ENCODE measurements at places on chromosomes 11 and 22.

- DNase-seq, result no peak
Observed at GRCh38 chr11:35585416-35585815, 32.8 kb upstream of the FJX1 start.

DNA sequence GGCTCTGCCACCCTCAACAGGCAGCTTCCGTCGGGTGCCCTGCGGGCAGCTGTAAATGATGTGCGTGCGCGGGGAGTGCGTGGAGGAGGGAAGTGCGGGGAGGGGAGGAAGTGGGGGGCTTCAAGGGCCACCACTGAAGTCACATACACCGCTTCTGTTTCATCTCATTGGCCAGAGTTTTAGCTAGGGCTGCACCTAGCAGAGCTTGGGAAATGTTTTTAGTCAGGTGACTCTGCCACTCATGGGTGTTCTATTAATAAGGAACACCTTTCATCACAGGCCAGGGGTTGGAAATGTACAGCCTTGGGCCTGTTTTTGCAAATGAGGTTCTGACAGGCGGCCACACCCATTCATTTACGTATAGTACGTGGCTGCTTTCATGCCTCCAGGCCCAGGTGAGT, 14.6 kb downstream of the FAM118A start:
- DNase-seq, result no peak

- no peak for DNase-seq
Observed at GRCh38 chr22:41596776-41597634, 7.4 kb upstream of the PMM1 start.

DNA sequence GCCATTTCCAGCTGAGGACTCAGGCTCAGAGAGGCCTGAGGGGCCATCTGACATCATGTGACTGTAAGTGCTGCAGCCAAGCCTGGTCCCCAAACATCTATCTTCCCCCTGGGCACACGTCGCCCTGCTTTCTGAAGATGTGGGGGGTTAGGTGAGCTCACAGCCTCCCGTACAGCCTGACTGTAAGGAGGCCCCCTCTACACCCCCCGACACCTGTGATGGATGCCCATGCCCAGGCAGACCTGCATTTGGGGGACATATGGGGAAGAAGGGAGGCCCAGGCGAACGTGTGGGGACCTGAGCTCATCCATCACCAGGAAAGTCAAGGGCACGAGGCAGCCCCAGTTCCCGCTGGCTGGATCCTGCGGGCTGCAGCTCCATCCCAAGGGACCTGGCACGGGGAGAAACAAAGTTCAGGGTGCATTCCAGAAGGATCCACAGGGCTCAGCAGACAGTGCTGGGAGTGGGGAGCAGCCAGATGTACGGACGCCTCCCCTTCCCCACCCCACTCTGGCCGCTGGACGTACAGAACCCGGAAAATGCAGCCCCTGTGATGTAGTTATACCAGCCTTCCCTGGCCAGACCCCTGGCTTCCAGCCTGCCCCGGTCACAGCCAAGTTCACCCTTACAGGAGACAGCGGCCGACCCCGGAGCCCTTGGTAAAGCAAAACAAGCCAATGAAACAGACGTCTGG, 1431.4 kb downstream of the BRD1 start:
- DNase-seq, result no peak

- no peak for DNase-seq
Observed at GRCh38 chr22:45376703-45377102, 36.7 kb downstream of the SMC1B start.

GRCh38 chr11:77278595-77279506, 22.6 kb downstream of the GDPD4 start:
- no peak for DNase-seq

GRCh38 chr11:22465620-22466019, 127.4 kb downstream of the SLC17A6 start:
- DNase-seq, result no peak

DNA sequence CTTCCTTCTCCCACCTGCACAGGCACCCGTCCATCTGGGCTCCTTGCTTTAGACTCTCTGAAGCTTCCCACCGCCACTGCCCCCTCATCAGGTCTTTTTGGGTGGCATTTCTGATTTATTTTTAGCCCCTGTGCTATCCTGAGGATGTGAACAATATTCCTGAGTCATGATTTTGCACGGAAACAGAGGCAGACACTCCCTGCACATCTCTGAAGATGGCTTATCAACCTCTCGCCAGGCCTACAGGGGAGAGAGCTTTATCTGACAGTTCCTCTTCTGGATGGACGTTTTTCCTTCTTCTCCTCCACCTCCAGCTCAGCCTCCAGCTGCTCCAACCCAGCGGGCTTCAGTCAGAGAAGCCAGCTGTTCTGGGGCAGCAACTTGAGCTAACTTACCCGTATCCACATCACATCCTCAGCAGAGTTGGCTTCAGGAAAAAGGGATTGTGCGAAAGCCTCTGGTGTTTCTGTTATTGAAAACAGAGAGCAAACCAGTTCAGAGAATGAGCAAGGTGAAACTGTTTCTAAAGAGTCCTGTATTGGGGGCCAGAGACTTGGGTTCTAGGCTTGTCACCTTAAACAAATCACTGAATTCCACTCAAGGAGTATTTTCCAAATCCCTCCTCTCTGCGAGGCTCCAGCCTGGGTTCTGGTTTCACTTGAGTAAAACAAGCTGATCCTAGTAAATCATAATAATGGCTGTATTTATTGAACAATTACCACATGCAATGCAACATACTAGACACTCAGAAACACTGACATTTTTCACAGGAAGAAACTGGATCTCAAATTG, 33.1 kb upstream of the ETS1 start:
- DNase-seq, result no peak

GRCh38 chr11:22666688-22667439, 453 bp downstream of the GAS2 start:
- DNase-seq, result no peak

- no peak for DNase-seq
Observed at GRCh38 chr11:45298718-45299117, 12.6 kb upstream of the SYT13 start.

GRCh38 chr11:19772480-19772879, 59.8 kb downstream of the NAV2 start:
- DNase-seq, result no peak

DNA sequence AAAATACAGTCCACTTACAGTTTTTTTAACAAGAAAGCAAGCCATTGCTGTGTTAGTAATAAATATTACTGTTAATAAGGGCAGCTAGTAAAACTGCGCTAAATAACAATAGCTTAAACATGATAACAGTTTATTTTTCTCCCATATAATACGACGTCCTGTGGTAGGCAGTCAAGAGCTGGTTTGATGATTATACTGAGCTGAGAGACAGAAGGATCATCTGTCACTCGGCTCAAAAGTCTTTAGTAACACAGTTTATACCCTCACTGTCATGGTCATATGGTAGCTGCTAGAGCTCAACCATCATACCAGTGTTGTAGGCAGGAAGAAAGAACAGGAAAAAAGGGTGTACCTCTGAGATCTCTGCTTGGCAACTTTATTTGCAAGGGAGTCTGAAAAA, 29.1 kb upstream of the ANGPTL5 start:
- DNase-seq, result no peak

- no peak for DNase-seq
Observed at GRCh38 chr11:96207459-96208449, 135.2 kb downstream of the MAML2 start.

DNA sequence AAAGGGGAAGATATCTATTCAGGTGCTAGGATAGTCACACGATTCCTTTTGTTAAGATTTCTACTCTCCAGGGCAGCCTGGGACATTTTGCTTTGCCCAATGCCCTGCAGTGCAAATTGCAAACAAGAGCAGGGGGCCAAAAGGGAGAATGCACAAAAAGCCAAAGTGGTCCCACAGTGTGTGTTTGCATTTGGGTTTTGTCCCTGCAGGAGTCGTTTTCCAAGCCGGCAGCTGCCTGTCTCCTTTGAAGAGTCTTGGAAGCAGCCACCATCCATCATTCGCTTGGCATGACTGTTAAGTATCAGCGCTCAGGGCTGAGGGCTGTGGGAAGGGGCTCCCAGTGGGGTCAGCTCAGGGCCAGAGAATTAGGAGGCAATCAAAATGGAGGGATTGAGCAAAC, 184.7 kb downstream of the MIAT start:
- no peak for DNase-seq

- DNase-seq, result no peak
Observed at GRCh38 chr11:128924510-128925249, 18.0 kb downstream of the TP53AIP1 start.

GRCh38 chr11:10317151-10317755, 12.4 kb downstream of the ADM start:
- DNase-seq, result no peak

DNA sequence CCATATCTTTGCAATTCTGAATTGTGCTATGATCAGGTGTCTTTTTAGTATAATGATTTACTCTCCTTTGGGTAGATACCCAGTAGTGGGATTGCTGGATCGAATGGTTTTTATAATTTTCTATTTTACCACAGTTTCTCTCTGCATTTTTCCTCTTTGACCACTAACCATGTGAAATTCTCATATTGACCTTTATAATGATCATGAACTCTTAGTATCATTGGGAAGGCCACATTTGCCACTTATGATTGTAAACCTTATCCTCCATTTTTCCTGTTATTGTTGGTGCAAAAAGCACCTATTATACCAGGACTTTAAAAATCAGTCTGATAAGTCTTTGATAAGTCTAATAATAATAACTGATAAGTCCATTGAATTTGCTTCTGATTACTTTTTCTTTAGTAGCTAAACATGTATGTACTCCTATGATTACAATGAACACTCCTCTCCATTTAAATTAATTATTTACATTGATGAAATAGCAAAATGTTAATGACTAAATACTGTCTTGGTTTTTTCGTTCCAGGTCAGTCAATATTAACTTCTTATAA, 9.6 kb downstream of the NEAT1 start:
- DNase-seq, result no peak

- DNase-seq, result no peak
Observed at GRCh38 chr22:32326647-32327046, 31.0 kb upstream of the RFPL3 start.

- no peak for DNase-seq
Observed at GRCh38 chr11:71164186-71164585, 88.2 kb downstream of the SHANK2 start.

DNA sequence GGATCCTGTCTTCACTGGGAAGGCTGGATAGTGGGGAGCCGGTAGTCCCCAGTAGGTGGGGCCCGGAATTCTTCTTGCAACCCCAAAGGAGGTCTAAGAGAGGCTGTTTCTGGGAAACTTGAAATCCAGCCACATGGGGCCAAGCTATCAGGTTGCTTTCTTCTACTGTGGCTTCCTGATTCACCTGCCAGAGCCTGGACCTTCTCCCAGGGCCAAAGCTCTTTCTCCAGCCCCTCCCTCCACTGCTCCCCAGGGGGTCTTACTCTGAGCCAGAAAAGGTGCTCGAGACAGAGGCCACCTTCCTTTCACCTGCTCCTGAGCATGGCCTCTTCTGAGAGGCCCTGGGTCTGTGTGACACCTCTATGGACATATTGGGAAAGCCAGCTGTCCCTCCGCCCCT, 9.1 kb downstream of the TST start:
- no peak for DNase-seq

GRCh38 chr11:55707029-55707428, 45.0 kb downstream of the OR4C6 start:
- DNase-seq, result no peak

DNA sequence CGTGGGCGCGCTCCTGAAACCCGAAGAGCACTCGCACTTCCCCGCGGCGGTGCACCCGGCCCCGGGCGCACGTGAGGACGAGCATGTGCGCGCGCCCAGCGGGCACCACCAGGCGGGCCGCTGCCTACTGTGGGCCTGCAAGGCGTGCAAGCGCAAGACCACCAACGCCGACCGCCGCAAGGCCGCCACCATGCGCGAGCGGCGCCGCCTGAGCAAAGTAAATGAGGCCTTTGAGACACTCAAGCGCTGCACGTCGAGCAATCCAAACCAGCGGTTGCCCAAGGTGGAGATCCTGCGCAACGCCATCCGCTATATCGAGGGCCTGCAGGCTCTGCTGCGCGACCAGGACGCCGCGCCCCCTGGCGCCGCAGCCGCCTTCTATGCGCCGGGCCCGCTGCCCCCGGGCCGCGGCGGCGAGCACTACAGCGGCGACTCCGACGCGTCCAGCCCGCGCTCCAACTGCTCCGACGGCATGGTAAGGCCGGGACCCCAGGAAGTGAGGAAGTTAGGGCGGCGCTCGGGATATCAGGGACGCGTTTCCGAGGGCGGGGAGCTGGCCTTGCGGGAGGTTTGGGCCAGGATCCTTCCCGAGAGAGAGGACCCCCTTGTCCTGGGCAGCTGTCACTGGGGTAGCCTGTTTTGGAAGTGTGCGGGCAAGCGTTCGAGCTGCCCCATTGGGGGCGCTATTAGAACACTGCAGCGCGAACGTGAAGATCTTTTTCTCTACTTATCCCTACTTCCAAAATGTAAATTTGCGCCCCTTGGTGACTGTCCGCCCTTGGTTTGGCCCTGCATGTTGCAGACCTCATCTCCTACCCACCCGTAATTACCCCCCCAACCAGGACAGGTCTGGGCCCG, 796 bp downstream of the MYOD1 start:
- no peak for DNase-seq

GRCh38 chr11:23313001-23313400, 452.7 kb upstream of the CCDC179 start:
- DNase-seq, result no peak

DNA sequence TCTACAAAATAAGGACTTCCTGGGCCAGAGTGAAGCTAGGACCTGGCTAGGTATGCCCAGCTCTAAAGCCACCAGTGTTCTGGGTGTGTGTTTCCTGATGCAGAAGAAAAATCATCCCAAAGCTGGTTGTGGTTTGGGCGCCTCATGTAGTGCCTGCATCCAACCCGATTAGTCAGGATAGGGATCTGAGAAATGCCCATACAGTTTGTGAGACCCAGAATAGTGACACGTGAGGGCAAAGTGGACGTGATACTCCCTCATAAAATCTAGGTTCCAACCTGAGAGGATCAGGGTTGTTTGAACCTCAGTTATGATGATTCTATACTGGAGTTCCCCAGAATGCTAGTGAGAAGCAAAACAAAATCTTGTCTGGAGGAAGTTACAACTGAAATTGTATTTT, 238.4 kb downstream of the TBC1D22A start:
- no peak for DNase-seq

- DNase-seq, result no peak
Observed at GRCh38 chr11:76054330-76054729, 152.0 kb downstream of the WNT11 start.

- no peak for DNase-seq
Observed at GRCh38 chr11:19924716-19925115, 212.1 kb downstream of the NAV2 start.

DNA sequence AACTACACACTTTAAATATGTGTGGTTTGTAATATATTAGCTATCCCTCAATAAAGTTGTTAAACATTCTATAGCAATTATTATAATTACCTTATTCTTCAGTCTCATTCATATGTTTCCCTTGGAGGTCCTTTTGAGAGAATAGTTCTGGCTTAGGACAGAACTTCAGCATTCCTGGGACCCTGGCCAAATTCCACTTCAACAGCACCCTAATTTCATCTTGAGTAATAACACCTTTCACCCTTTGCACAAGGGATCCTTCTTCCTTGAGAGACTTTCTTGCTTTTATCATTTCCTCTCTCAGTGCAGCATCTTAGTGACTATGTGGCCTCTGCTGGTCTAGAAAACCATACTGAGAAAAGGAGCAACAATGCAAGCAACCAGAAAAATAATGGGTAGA, 255.9 kb downstream of the C11orf87 start:
- no peak for DNase-seq
